ENCODE measurements at places on chromosomes 3 and 15.

- no peak for DNase-seq
- H3K4me1 ChIP-seq = no peaks in the 10 kb centered on the region
- H3K36me3 ChIP-seq = no peaks in the 10 kb centered on the region
- H3K27me3 ChIP-seq = no peaks in the 10 kb centered on the region
These were observed 50.5 kb upstream of the SPSB4 start for GRCh38 chr3:141000686-141001085.

- no peak overlapping the region for H3K27ac ChIP-seq
- H3K4me3 ChIP-seq = no peak overlapping the region
- no peaks in the 10 kb centered on the region for H3K4me1 ChIP-seq
- H3K36me3 ChIP-seq = no peaks in the 10 kb centered on the region
- no peaks in the 10 kb centered on the region for H3K27me3 ChIP-seq
These were observed 135.0 kb downstream of the NFKBIZ start for GRCh38 chr3:101984356-101984755.

- H3K27me3 ChIP-seq = no peaks in the 10 kb centered on the region
- no peak overlapping the region for H3K27ac ChIP-seq
- H3K36me3 ChIP-seq = no peaks in the 10 kb centered on the region
- DNase-seq = no peak
These were observed 1.5 kb upstream of the PPM1M start for GRCh38 chr3:52243791-52244628.

DNA sequence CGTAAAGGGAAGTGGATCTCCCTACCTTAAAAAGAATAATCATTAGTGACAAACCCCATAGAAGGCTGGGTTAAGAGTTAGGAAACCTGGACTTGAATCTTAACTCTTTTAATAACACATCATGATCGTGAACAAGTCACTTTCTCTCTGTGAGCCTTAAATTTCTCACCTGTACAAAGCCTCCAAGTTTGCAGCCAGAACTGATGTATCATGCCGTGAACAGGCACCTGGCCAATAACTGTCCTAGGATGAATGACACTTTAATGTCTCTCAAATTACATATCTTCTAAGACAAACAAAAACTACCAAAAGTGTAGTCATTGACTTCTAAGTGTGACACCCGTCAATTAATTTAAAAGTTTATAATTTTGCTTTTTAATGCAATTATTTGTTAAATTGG lies 3.9 kb downstream of the UPK1B start:
- H3K27me3 ChIP-seq = no peaks in the 10 kb centered on the region
- H3K4me1 ChIP-seq = no peaks in the 10 kb centered on the region
- no peak for DNase-seq
- no peak overlapping the region for H3K27ac ChIP-seq
- H3K4me3 ChIP-seq = no peak overlapping the region

GRCh38 chr3:156750191-156750873 lies 75.8 kb upstream of the LEKR1 start:
- DNase-seq = no peak
- no peaks in the 10 kb centered on the region for H3K27me3 ChIP-seq
- H3K27ac ChIP-seq = no peak overlapping the region
- H3K4me1 ChIP-seq = peaks cover 18% of the 10 kb centered on the region
- no peaks in the 10 kb centered on the region for H3K36me3 ChIP-seq

GRCh38 chr3:144106970-144107369 lies 135.3 kb downstream of the DIPK2A start:
- no peak overlapping the region for H3K27ac ChIP-seq
- H3K27me3 ChIP-seq = no peaks in the 10 kb centered on the region
- no peak for DNase-seq

DNA sequence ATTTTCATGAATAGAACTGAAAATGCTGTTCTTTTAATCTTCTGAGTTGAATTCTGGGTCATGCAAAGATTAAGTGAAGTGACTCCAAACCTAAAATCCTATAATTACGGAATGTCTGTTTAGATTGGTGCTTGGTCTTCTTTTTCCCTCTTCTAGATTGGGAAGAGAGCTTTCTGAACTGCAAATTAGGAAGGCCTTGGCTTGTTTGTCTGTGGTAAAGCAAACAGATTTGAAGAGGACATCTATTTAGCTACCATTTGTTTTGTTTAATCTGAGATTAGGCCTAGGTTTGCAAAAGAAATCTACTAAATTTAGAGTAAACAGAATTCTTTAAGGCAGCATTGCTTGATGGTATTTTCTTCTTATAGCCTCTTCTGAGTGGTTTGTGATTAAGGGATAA lies 23.5 kb downstream of the PAQR9 start:
- DNase-seq = no peak
- no peak overlapping the region for H3K27ac ChIP-seq

GRCh38 chr3:187567661-187568121 lies 102.5 kb downstream of the SST start:
- H3K4me3 ChIP-seq = no peak overlapping the region
- H3K27me3 ChIP-seq = no peaks in the 10 kb centered on the region
- no peak overlapping the region for H3K27ac ChIP-seq

- DNase-seq = no peak
- no peaks in the 10 kb centered on the region for H3K36me3 ChIP-seq
- H3K4me3 ChIP-seq = no peak overlapping the region
- no peak overlapping the region for H3K27ac ChIP-seq
These were observed 470.8 kb downstream of the SOX2 start for GRCh38 chr3:182182531-182182968.

DNA sequence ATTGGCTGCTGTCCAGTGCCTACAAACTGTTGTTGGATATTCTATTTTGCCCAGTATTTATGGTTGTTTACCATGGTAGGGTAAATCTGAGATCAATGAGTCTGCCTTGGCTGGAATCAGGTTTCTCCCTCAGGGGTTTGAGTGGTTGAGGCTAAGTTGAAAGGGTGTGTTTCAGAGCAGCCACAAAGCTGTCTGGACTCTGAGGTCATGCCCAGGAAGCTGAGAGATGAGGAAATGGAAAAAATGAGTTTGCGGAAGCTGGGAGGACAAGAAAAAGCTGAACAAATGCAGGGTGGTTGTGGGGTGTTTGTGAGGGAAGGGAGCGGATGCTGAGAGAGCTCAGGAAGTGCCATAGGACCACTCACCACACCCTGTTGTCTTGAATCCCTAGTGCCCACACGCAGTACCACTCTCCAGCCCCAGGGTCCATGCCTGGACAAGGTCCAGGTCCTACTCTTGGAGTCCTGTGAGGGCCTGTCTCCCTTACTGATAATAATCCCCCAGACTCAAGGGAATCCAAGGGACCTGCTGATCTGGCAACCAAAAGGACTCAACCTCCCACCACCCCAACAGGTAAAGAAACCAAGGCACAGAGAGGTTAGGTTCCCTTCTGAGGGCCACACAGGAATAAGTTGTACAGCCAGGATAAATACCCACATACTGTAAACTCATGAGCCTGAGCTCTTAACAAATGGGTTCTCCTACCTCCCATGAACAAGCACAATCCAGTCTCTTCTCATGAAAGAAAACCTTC lies 81.6 kb downstream of the PPCDC start:
- H3K36me3 ChIP-seq = no peaks in the 10 kb centered on the region
- no peaks in the 10 kb centered on the region for H3K27me3 ChIP-seq
- DNase-seq = no peak
- no peak overlapping the region for H3K4me3 ChIP-seq
- no peak overlapping the region for H3K27ac ChIP-seq
- H3K4me1 ChIP-seq = peaks cover 4% of the 10 kb centered on the region
